ENCODE measurements at places on chromosomes 3 and 15.
A peak's percentile ranks its signal among the peaks of the same experiment; 100 is the strongest.

DNA sequence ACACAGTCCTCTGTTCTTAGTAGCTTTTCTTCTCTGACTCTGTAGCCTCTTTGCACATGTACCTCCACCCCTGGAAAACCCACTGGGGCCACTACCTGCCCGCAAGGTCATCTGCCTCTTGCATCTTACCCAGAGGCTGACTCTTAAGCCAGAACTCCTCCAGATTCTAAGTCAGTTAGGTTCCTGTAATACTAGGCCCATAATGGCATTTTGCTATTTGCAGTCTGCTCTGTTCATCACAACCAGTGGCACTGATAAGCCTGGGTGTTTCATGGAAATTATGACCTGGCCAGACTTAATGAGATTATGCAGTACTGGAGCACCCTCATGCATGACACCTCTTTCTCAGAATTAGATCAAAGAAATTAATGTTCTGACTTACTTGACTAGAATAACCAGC is 31.7 kb upstream of the ATG7 start:
- no peak for DNase-seq

DNA sequence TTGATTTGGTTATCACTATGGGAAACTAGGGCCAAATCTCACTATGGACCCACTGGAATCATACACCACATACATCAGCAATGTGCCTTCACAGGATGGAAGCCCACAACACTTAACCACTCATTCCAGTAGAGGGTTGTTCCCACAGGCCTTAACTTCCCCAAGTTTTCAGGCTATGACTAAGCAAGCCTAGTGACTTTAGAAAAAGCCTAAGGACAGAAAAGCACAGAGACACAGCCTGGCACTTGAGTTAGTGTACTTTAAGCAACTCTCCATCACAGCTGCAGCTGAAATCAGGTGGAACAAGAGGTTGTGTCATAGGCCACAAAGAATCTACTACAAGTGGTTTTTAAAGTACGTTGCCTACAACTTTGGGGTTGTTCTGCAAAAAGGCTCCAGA is 128.7 kb downstream of the LRRN1 start:
- DNase-seq: no peak

DNA sequence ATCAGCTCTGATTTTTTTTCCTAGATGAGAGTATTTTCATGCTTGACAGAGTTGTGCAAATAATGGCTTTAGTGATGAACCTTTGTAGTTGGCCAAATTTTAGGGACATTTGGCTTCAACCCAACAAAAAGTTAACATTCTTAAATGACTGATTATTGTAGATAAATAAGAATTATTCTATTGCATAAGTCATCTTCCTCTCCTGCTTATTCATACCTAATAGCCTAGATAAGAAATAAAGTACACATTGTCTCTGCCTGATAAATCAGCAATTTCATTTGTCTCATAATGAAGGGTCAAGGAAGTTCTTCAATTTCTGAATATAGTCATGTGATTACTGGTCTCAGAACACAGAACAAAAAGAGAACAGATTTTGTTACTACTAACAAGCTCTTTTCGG is 428.9 kb upstream of the IL12A start:
- DNase-seq: no peak

GRCh38 chr3:36429986-36430485 is 49.7 kb downstream of the STAC start:
- DNase-seq: no peak

- no peak for DNase-seq
Measured at GRCh38 chr3:61742006-61742405, 180.6 kb downstream of the PTPRG start.

GRCh38 chr3:80889535-80889934 is 871.9 kb downstream of the GBE1 start:
- no peak for DNase-seq

DNA sequence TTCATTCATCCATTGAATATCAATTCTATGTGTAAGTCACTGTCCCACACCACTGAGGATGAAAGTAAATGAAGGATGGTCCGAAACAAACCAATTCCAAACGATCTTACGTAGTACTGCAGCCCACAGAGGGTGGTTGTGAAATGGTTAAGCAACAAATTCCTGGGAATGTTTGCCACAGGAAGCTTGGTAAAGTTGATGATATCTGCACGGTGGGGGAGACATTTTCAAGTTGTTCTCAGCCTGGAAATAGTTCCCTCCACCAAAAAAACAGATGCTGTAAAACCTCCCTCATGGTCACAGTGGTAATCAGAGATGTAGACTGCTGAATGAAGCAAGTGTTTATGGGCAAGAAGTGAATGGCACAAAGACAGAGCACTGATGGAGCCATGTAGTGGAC is 35.9 kb upstream of the BNC1 start:
- DNase-seq: no peak

DNA sequence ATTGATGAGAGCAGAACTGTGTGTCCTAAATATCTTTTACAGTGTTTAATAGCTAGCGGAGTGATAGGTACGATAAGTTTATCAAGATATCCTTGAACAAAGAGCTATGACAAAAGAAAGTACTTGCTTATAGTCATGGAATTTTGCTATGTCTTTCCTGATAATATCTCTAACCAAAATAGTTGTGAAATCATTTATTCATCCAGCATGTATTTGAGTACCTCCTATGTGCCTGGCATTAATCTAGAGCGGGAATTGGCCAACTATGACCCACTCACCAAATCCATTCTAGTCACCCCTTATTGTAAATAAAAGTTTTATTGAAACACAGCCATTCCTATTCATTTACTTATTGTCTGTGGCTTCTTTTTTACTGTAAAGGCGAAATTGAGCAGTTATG is 46.6 kb downstream of the ZFAND6 start:
- no peak for DNase-seq

- no peak for DNase-seq
Measured at GRCh38 chr15:49088996-49089395, 42.8 kb upstream of the SECISBP2L start.

- no peak for DNase-seq
Measured at GRCh38 chr3:9955611-9956352, 3.6 kb upstream of the PRRT3 start.

DNA sequence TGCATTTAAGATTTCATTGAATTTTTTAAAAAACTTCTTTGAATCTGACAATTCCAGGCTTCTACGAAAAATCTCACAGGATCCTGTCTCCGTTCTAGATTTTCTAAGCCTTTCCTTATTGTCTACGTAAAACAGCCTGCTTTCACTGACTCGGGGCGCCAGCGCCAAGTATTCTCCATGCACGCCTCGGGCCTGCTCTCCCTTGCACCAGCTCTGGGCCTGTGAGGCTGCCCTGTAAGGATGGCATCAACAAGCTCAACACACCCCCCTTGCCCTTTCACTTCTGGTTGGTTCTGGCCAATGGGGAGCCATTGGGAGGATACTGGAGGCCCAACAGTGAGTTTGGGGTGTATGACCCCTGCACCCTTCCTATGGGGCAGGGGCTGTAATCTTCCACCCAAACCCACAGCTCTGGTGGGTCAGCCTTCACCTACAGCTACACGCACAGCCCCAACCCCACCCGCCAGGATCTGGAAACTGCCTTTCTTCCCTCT is 47.8 kb downstream of the SLC41A3 start:
- DNase-seq: no peak

- no peak for DNase-seq
Measured at GRCh38 chr3:150275941-150276340, 132.2 kb upstream of the TSC22D2 start.

- DNase-seq: no peak
Measured at GRCh38 chr3:129085818-129086217, 25.2 kb downstream of the GP9 start.

- no peak for DNase-seq
Measured at GRCh38 chr15:50909010-50909317, 481 bp downstream of the AP4E1 start.

DNA sequence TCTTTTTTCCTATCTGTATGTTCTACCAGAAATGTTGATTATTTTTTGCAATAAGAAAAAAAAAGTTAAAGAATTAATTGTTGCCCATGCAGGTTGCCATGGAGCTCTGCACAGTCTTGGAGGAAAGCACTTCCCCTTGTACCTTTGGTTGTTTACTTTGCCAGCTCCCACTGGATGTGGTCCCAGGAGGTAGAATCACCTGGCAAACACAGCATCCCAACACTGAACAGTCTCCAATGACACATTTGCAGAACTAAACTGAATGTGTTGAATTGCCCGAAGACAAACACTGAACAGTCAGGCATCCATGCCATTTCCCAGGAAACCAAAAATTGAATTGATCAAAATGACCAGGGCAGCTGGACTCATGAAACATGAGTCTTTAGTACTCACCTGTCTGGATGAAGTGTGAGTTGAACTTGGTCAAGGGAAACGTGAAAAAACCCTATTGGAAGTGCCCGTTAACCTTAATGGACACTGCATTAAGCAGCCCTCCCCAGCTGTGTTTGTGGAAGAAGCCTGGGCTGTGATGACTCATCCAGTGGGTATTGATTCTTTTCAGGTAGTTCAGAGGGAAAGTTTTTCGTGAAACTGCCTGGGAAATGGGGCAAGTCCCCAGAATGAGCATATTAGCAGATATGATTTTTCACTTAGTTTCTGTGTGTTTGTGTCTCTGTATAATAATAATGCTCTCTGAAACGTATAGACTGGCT is 284.7 kb upstream of the STT3B start:
- no peak for DNase-seq

GRCh38 chr3:14248849-14249523 is 70.4 kb downstream of the LSM3 start:
- no peak for DNase-seq

GRCh38 chr3:16842272-16843270 is 42.2 kb upstream of the PLCL2 start:
- DNase-seq: peak; percentile 52

- no peak for DNase-seq
Measured at GRCh38 chr15:40918146-40918798, 10.9 kb upstream of the DLL4 start.

DNA sequence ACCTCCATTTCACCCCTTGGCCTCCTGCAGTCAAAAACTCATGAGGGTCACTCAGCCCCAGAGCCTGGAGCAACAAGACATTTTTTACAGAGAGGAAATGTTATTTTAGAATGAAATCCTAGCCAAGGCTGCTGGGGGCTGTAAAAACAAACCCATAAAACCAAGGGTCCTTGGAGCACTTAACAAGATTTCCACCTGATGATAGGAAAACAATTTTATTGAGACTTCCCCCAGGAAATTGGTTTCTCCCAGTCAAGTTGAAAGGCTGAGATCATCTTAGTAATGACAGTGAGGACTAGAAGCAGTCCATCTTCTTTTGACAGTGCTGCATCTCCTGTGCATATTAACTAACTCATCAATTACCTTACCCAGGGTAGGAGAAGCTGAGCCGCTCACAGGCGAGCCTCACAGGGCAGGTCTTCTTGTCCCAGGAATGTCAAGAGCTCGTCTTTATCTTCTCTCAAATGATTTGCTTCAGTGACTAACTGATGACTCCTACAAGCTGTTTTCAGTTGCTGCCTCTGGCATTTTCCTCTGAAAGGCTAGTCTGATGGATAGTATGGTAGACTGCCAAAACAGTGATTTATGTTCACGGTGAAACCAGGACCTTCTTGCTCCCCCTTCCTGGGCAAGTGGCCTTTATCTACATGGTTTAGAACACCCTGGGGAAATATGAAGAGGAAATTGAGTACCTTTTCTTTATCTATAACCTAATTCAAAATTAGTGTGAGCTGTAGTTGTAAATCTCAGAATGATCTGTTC is 34.6 kb upstream of the AEN start:
- no peak for DNase-seq

DNA sequence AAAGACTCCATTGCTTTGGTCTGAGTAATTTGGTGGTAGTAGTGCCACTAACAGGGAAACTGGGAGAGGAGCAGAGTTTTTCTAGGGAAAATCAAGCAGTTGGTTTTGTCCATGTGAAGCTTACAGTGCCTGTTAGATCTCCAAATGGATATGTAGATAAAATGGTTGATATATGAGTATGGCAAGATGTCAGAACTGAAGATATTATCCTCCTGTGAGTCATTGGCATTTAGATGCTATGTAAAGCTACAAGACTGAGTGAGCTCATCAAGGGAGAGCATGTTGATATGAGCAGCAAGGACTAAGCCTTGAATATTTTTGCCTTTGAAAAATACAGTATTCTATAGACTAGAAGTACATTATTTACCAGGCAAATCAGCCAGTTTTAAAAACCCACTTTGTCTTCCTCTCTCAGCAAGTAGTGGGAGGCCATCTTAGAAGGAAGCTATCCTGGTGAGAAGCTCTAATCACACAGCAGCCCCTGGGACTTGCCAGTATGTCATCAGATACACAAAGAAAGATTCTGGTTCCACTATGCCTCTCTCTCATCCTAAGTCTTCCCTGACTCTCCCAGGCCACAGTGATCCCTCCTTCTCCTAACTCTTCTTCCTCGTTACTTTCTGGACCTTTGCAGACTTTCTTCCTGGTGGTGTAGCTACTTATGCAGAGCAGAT is 77.4 kb upstream of the ANKRD28 start:
- no peak for DNase-seq

GRCh38 chr3:63807961-63808565 is 11.0 kb upstream of the C3orf49 start:
- DNase-seq: no peak

DNA sequence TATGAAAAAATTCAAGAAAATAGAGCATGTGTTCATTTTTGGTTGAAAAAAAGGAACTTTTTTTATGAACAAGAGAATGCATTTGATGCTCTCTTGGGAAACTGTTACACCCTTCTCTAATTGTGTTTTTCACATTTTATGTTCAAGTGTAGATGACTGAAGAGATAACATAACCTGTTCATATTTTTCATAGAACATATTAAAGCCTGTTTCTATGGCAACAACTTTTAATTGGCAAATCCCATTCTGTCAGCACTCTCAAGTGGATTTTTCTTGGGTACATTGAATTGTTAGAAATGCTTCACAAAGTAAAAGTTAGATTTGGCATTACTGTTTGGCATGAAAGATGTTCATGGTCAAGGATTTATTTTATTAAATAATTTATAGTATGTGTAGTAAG is 117.5 kb downstream of the MBNL1 start:
- no peak for DNase-seq

DNA sequence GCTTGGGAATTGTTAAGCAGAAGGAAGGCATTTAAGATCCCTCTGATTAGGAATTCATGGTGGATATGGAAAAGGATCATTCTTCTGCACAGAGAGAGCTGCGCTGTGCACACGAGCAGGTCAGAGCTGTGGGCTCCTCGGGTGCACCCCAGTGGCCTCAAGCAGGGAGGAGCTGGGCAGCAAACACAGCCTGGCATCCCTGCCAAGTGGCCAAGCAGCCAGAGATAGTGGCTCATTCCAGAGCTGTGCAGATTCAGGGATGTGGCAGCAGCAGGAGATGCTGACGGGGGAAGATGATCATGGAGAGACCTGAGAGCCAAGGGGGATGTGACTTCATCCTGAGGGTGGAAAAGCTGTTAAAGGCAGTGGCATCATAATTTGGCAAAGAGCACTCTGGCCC is 55.9 kb downstream of the LRRK1 start:
- no peak for DNase-seq

GRCh38 chr3:197458906-197459470 is 96.8 kb downstream of the BDH1 start:
- DNase-seq: no peak

GRCh38 chr15:63079947-63080626 is 37.5 kb downstream of the TPM1 start:
- DNase-seq: no peak

- DNase-seq: no peak
Measured at GRCh38 chr15:46089467-46089935, 454.7 kb downstream of the SQOR start.

GRCh38 chr3:17258823-17259436 is 374.2 kb downstream of the PLCL2 start:
- no peak for DNase-seq
